ENCODE measurements at places on chromosomes 1 and 21. TPM values are rescaled to one million over a fixed set of nuclear protein-coding genes. Genes with fewer than 3 reads are reported as not detected.

DNA sequence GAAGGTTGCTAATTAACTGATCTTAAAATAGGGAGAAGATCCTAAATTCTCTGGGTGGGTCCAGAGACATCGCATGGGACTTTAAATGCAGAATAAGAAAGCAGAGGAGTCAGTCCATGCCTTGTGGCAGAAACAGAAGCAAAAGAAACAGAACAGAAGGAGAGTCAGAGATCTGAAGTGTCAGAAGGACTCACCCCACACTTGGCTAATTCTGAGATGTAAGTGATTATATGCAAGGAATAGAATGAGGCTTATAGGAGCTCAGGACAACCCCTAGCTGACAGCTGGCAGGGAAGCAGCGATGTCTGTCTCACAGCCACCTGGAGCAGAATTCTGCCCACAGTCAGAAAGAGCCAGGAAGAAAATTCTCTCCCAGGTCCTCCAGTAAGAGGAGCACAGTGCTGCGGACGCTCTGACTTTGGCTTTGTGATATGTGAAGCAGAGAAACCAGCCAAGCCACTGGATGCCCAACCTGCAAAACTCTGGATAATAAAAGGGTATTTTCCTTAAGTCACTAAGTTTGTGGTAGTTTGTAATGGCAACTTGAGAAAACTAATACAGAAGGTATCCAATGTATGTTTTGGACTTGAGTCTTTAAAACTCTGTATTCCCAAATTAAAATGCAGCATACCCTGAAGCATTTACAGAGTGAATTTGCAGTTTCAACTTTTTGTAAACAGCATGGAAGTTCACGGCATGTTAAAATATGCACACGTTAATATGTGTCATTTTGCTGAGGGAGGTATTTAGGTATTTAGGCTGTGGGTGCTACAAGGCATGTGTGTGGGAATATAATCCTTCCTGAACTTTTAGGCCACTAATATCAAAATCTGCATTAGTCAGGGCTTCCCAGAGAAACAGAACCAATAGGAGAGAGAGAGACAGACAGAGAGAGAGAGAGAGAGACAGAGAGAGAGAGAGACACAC lies 388.5 kb downstream of the PCP4 start:
- H3K27me3 ChIP-seq: no peaks in the 10 kb centered on the region
- H3K4me3 ChIP-seq: no peak overlapping the region
- no peaks in the 10 kb centered on the region for H3K4me1 ChIP-seq

TDRD5 gene
- not detected for total RNA-seq

GRCh38 chr1:12147201-12147701 lies 19.5 kb upstream of the TNFRSF1B start:
- peaks cover 22% of the 10 kb centered on the region for H3K36me3 ChIP-seq
- peak overlapping the region; percentile 30 for H3K4me3 ChIP-seq
- H3K27me3 ChIP-seq: no peaks in the 10 kb centered on the region
- peak; percentile 35 for DNase-seq
- H3K27ac ChIP-seq: peak overlapping the region; percentile 95

DNA sequence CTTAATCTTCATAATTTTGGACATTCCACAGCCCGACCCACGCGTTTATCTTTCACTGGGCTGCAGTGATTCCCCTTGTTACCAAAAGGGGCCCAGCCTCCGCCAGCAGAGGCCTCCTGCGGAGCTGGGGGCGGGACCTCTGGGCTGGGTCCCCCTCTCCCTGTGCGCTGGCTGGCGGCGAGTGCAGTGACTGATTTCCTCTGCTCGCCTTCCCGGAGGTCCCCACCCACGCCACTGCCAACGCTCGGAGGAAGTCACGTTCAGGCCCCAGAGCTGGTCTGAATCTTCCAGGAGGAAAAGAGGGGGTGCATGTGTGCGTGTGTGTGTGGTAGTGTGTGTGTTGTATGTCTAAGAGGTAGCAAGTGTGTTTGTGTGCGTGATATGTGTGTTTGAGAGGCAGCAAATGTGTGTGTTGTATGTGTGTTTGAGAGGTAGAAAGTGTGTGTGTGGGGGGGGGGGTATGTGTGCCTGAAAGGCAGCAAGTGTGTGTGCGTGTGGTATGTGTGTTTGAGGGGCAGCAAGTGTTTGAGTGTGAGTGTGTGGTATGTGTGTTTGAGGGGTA lies 35.0 kb upstream of the JAK1 start:
- peaks cover 10% of the 10 kb centered on the region for H3K36me3 ChIP-seq
- peaks cover 28% of the 10 kb centered on the region for H3K4me1 ChIP-seq
- peaks cover 17% of the 10 kb centered on the region for H3K27me3 ChIP-seq
- H3K27ac ChIP-seq: peak overlapping the region; percentile 86

DNA sequence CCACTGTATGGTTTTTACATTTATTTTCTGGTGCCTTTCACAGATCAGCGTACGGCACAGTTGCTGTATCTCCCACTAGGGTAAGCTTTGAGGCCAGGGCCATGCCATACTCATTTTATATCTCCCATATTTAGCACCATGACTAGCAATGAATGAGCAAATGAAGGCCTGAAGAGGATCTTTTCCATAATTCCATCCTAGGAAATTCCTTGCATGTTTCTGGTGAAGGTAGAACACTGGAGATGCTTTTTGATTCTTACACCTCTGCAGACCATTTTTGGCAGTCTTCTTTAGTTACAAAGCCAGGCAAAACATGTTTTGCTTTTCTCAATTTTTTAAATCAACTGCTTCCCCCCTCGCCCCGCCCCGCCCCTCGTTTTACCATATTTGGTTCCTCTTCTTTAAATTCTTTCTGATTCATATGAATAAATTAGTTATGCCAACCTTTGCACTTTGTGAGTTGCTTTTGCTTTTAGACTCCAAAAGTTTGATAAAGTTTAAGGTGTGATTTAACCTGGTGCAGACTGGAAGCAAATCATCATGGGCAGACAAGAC lies 78.9 kb upstream of the AK4 start:
- no peaks in the 10 kb centered on the region for H3K36me3 ChIP-seq
- no peaks in the 10 kb centered on the region for H3K27me3 ChIP-seq
- H3K4me3 ChIP-seq: peak overlapping the region; percentile 92

- H3K27me3 ChIP-seq: peaks cover 3% of the 10 kb centered on the region
- DNase-seq: no peak
- no peak overlapping the region for H3K27ac ChIP-seq
- no peaks in the 10 kb centered on the region for H3K4me1 ChIP-seq
Measured at GRCh38 chr1:48853006-48853405, 76.3 kb upstream of the BEND5 start.

GLIS1 gene
- total RNA-seq: not detected

- no peak for DNase-seq
- H3K36me3 ChIP-seq: no peaks in the 10 kb centered on the region
- H3K27ac ChIP-seq: no peak overlapping the region
- H3K27me3 ChIP-seq: peaks cover 36% of the 10 kb centered on the region
Measured at GRCh38 chr1:64251971-64252370, 48.5 kb downstream of the UBE2U start.

DNA sequence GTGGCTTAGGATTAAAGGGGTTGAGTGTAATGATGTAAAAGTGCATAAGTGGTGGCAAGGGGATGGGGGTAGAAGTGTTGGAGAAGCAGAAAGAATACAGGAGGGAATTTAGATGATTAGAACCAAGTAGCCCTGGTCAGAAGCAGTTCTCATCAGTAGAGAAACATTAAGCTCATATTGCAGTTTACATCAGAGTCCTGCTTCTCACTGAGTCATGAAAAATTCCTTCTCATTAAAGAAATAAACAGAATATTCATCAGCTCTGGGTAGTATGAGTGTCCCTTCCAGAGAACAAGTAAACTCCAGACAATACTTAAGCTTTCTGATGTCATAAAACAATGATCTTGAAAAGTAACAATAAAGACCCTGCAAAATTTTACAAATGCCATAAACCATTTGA lies 36.5 kb downstream of the LRRIQ3 start:
- no peaks in the 10 kb centered on the region for H3K4me1 ChIP-seq
- H3K4me3 ChIP-seq: no peak overlapping the region
- no peaks in the 10 kb centered on the region for H3K36me3 ChIP-seq
- H3K27ac ChIP-seq: no peak overlapping the region
- DNase-seq: no peak

DNA sequence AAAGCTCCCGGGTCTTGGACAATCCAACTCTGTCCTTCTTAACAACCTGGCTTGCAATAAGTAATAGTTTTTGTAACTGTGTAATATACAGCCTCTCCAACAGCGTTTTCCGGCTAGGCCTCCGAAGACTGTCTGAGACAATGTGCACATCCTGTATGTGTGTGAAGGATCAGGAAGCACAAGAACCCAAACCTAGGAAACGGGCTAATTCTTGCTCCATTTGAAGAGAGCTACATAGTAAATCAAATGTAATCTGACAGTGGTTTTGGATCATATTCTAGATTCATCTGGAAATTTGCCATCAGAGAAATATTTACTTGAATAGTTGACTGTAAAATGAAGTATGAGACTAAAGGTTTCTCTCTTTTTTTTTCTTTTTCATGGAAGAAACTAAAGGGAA lies 1.2 kb downstream of the GPR52 start:
- H3K36me3 ChIP-seq: no peaks in the 10 kb centered on the region
- no peaks in the 10 kb centered on the region for H3K27me3 ChIP-seq
- H3K4me3 ChIP-seq: no peak overlapping the region
- no peaks in the 10 kb centered on the region for H3K4me1 ChIP-seq
- DNase-seq: no peak
- H3K27ac ChIP-seq: no peak overlapping the region

GRCh38 chr21:20004367-20004766 lies 993.8 kb upstream of the NCAM2 start:
- no peak overlapping the region for H3K27ac ChIP-seq
- no peaks in the 10 kb centered on the region for H3K36me3 ChIP-seq
- H3K4me1 ChIP-seq: no peaks in the 10 kb centered on the region
- H3K4me3 ChIP-seq: no peak overlapping the region
- H3K27me3 ChIP-seq: no peaks in the 10 kb centered on the region
- no peak for DNase-seq

DNA sequence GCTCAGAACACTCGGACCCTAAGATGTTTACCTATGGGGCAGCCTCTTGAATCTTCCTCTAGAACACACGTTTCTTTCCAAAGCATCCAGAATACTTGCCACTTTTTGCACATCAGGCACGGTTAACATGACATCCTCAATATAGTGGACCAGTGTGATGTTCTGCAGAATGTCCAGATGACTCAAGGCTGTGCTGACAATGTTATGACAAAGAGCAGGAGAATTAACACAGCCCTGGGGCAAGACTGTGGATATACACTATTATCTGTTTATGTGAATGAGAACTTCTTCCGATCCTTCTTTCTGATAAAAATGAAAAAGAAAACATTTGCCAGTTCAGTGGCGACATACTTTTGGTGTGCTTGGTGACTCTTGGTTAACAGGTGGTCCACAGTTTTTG lies 154.3 kb downstream of the PDE4B start:
- no peak for DNase-seq
- no peaks in the 10 kb centered on the region for H3K36me3 ChIP-seq
- no peak overlapping the region for H3K4me3 ChIP-seq
- H3K27me3 ChIP-seq: peaks cover 13% of the 10 kb centered on the region
- no peaks in the 10 kb centered on the region for H3K4me1 ChIP-seq
- H3K27ac ChIP-seq: no peak overlapping the region

TFF3 gene
- not detected for total RNA-seq

- peaks cover 20% of the 10 kb centered on the region for H3K4me1 ChIP-seq
- no peak for DNase-seq
- H3K36me3 ChIP-seq: no peaks in the 10 kb centered on the region
- no peaks in the 10 kb centered on the region for H3K27me3 ChIP-seq
Measured at GRCh38 chr1:228868731-228869024, 133.4 kb downstream of the RHOU start.

TGFB2 gene
- not detected for total RNA-seq

SPRR2F gene
- total RNA-seq: not detected

DISP3 gene
- 0.55 TPM for total RNA-seq

DNA sequence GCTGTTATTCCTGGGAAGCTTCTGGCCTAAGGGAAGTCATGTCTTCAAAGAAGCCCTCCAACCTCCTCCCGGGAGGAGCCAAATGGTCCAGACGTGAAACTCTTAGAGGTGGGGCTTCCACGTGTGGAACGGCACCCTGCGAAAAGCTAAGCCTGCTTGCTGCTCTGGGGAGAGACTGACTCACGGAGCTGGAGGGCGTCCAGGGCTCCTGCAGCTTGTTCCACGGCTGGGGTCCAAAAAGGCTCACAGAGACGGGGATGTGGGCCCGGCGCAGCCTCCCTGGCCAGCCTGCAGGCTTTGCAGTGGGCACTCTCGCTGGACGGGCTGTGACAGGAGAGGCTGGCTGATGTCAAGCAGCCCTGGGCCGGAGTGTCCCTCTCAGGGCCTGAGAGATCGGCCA lies 105.1 kb downstream of the COLGALT2 start:
- H3K36me3 ChIP-seq: no peaks in the 10 kb centered on the region
- no peak overlapping the region for H3K4me3 ChIP-seq
- H3K27me3 ChIP-seq: no peaks in the 10 kb centered on the region
- no peaks in the 10 kb centered on the region for H3K4me1 ChIP-seq
- no peak overlapping the region for H3K27ac ChIP-seq

GRCh38 chr1:199020904-199021303 lies 382.1 kb downstream of the PTPRC start:
- H3K27ac ChIP-seq: peak overlapping the region; percentile 31
- H3K4me3 ChIP-seq: peak overlapping the region; percentile 49
- peaks cover 30% of the 10 kb centered on the region for H3K36me3 ChIP-seq
- H3K27me3 ChIP-seq: no peaks in the 10 kb centered on the region

- no peak overlapping the region for H3K27ac ChIP-seq
- no peak for DNase-seq
- H3K4me1 ChIP-seq: no peaks in the 10 kb centered on the region
Measured at GRCh38 chr1:45721207-45721606, 29.2 kb downstream of the IPP start.

- H3K4me1 ChIP-seq: no peaks in the 10 kb centered on the region
- no peaks in the 10 kb centered on the region for H3K27me3 ChIP-seq
- H3K4me3 ChIP-seq: no peak overlapping the region
- no peaks in the 10 kb centered on the region for H3K36me3 ChIP-seq
- DNase-seq: no peak
- H3K27ac ChIP-seq: no peak overlapping the region
Measured at GRCh38 chr1:172278478-172278877, 142.0 kb upstream of the C1orf105 start.

DNA sequence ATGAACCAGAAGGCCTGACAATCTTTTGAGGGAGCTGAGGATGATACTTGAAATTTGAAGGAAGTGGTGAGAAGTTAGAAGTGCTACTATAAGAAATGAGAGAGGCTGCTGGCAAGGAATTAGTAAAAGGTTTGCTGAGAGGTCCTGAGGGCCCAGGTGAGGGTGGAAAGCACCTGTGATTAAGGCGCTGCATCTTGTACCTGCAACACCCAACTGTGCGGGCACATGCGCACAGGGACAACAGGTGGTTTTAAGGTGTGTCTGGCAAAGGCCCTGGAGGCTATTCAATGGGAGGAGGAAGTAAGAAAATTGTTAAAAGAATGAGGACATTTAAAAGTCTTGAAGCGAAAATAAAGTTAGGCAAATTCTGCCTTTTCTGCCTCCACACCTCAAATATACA lies 349.3 kb downstream of the RGS7 start:
- no peaks in the 10 kb centered on the region for H3K4me1 ChIP-seq
- no peak for DNase-seq

GRCh38 chr1:207672522-207673130 lies 27.7 kb downstream of the CR1L start:
- H3K27me3 ChIP-seq: peaks cover 55% of the 10 kb centered on the region
- H3K4me3 ChIP-seq: no peak overlapping the region
- H3K4me1 ChIP-seq: no peaks in the 10 kb centered on the region
- no peak for DNase-seq
- no peaks in the 10 kb centered on the region for H3K36me3 ChIP-seq

GRCh38 chr21:16194095-16194787 lies 464.5 kb downstream of the USP25 start:
- H3K27ac ChIP-seq: no peak overlapping the region
- peak; percentile 21 for DNase-seq
- H3K4me3 ChIP-seq: no peak overlapping the region
- H3K36me3 ChIP-seq: no peaks in the 10 kb centered on the region
- H3K27me3 ChIP-seq: peaks cover 7% of the 10 kb centered on the region

- H3K27me3 ChIP-seq: no peaks in the 10 kb centered on the region
- no peak overlapping the region for H3K27ac ChIP-seq
- no peaks in the 10 kb centered on the region for H3K36me3 ChIP-seq
- peaks cover 12% of the 10 kb centered on the region for H3K4me1 ChIP-seq
- no peak overlapping the region for H3K4me3 ChIP-seq
- DNase-seq: no peak
Measured at GRCh38 chr1:231016966-231017365, 23.1 kb downstream of the FAM89A start.

Data from activated CD8-positive, alpha-beta T cell treated with anti-CD3 and anti-CD28 coated beads, Interleukin-2, amount 10 ng/mL, durations not matched to agents 7 days and 5 days (primary cell).